Immature natural killer cell (primary cell): ENCODE measurements at places on chromosomes 3 and 15.
A peak's percentile ranks its signal among the peaks of the same experiment; 100 is the strongest.

- DNase-seq = no peak
Measured at GRCh38 chr15:91624353-91624968, 229.0 kb upstream of the SLCO3A1 start.

DNA sequence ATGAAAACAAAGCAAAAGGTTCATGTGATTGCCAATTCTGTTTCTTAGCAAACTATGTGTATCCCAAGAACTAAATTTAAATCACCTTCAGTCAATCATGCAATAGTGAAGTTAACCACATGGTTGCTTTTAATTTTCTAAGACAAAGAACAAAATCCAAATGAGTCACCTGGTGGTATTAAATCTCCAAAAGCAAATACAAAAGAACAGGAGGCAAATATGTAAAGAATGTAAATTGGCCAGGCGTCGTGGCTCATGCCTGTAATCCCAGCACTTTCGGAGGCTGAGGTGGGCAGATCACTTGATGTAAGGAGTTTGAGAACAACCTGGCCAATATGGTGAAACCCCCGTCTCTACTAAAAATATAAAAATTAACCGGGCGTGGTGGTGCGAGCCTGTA, 54.2 kb upstream of the PIK3R4 start:
- DNase-seq = no peak

DNA sequence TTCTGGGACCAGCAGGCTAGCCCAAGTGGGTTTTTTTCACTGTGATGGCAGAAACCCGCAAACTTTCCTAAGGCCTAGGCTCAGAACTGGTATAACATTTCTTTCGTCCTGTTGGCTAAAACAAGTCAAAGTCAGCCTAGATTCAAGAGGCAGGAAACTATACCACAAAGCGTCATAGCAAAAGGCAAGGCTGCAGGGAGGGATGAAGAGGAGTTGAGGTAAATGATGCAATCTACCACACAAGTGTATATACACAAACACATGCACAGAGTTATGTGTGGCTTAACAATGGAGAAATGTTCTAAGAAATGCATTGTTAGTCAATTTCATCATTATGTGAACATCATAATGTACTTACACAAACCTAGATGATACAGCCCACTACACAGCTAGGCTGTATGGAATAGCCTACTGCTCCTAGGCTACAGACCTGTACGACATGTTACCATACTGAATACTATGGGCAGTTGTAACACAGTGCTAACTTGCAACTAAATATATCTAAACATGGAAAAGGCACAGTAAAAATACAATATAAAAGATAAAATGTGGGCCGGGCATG, 225.6 kb downstream of the TBL1XR1 start:
- DNase-seq = no peak

DNA sequence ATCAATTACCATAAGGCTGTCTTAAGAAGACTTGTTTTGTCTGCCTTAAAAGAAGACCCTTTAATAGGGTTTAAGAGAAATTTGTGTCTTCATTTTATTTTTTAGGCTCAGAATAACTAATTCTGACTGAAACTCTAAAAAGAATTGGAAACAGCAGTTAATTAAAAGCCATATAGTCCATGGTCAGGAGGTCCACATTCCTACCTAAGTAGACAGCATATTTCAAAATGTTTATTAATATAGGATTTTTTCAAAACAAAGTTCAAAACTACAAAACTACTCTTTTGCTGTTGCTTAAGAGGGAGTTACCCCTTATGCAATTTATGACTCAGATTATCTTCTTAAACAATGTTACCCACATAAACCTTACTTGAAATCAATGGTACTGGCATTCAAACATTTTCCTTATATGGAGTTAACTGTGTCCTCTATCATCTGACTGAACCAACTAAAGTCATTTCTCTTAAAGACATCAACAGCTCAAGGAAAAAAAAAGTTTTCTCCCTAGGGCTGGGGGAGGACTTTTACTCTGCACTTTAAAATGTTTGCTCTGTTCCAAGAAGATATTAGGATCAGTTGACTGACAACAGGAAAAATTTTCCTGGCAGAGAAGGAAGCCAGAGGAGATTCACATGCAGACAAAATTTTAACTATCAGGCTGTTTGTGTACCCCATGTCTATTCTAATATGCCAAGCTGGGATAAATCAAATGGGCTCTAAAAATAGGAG, 56.8 kb upstream of the NANOGP8 start:
- no peak for DNase-seq

GRCh38 chr3:126355777-126356372, 1.3 kb downstream of the KLF15 start:
- peak; percentile 12 for DNase-seq

DNA sequence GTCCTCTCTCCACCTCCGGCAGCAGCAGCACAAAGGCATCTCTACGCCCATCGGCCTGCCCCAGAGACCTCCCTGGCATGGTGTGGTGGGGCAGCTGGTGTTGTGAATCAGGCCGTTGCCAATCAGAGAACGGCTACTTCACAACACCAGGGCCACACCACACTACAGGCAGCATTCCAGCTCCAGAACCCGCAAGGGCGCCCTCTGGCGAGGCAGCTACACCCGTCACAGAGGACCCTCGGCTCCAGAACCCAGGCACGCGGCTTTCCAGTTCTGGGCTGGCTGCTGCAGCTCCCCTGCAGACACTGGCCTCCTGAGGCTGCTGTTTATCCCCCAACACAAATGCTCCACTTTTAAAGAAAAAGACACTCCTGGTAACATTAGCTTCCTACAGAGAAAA, 127.5 kb upstream of the TOPAZ1 start:
- no peak for DNase-seq

DNA sequence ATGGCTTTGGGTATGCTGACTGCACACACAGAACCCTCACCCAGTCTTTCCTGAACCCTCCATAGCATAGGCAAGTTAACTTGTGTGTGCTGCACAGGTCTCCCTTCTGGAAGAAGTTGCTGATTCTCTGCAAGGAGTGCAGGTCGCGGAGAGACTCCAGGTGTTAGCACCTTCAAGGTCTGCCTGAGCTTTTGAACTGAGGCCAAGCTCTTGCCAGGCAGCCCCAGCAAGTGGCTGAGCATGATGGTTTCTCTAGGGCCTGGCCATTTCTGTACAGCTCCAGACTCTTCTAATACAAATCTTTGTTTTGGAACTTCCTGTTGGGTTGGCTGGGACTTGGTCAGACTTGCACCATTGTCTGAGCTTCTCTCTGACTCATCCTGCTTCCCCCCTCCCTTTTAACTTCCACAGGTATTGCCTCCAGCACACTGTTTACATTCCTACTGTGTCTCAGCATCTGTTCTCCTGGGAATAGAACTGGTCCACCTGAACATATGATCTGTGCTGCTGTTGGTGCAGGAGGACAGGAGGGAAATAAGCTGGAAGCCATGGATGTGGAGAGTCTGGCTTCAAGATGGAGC, 53.3 kb downstream of the KY start:
- no peak for DNase-seq

DNA sequence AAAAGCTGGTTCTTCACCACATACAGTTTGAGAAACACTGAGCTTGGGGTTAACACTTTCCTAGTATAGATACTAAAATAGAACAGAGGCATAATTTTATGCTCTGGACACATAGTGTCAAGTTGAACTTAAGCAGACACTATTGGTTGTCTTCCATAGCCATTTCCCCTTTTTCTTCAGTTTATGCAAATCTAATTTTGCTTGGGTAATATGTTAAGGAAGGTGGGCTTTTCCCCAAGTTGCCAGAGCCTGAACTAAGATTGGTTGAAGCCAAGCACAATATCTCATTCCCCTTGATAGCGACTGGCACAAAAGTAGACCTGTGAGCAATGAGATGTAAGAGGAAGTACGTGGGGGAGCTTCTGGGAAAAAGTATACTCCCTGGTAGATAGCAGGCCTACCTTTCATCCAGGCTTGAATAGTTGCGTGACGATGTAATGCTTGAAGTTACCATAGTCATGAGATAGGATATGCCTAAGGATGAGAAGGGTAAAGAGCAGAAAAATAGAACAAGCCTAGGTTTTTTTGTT, 4.5 kb upstream of the POPDC2 start:
- DNase-seq = no peak

- no peak for DNase-seq
Measured at GRCh38 chr15:66749841-66750575, 48.0 kb downstream of the SMAD6 start.

GRCh38 chr3:30493911-30494311, 112.5 kb upstream of the TGFBR2 start:
- DNase-seq = no peak

DNA sequence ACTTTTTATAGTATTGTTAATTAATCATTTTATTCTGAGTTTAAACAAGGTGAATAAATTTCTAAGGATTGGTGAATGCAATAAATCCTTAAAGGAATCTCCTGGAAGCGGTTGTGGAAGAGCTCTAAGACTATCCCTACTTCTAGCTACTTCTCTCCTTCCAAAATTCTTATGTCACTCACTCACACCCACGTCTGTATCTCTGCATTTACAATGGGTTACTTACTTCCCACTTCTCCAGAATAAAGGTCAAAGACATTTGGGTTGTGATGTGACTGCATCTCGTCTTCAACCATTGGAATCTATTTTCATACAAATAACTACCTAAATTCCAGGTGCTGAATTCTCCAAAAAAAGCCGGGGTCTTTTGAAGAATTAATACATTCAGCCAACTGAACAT, 234.2 kb upstream of the MDFIC2 start:
- DNase-seq = no peak

GRCh38 chr3:45041666-45042065, 15.6 kb downstream of the CLEC3B start:
- peak; percentile 36 for DNase-seq

- no peak for DNase-seq
Measured at GRCh38 chr3:72126441-72127223, 341.7 kb upstream of the PROK2 start.

DNA sequence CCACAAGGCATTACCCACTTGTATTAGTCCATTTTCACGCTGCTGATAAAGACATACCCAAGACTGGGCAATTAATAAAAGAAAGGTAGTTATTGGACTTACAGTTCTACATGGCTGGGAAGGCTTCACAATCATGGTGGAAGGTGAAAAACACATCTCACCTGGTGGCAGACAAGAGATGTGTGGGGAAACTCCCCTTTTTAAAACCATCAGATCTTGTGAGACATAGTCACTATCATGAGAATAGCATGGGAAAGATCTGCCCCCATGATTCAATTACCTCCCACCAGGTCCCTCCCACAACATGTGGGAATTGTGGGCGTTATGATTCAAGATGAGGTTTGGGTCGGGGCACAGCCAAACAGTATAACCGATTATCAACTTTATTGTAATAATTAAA, 17.0 kb upstream of the CMC1 start:
- no peak for DNase-seq

- no peak for DNase-seq
Measured at GRCh38 chr3:89649431-89649830, 542.0 kb downstream of the EPHA3 start.

GRCh38 chr3:134824791-134825190, 29.7 kb downstream of the EPHB1 start:
- DNase-seq = no peak

DNA sequence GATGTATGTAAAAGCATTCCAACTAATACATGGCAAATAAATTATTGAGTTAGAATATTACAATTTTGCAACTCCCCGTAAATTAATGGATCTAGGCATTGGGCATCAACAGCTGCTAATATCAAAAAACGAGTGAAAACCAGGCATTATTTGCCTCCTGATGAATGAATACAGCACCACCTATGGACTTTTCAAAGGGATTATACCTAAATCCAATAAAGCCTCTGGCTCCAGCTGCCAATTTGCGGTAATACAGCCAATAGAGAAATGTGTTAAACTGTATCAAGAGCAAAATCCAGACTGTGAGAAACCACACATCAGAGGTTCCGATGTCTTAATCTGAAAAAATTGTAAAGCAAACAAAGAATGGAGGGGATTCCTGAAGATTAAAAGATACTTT, 16.3 kb upstream of the A4GNT start:
- no peak for DNase-seq

GRCh38 chr3:172153335-172153861, 114.0 kb downstream of the FNDC3B start:
- DNase-seq = peak; percentile 44

GRCh38 chr3:193573403-193574191, 18.9 kb upstream of the ATP13A4 start:
- no peak for DNase-seq

GRCh38 chr3:40660554-40660953, 135.8 kb downstream of the ZNF621 start:
- DNase-seq = no peak

GRCh38 chr3:61239871-61240270, 11.4 kb downstream of the FHIT start:
- DNase-seq = no peak

GRCh38 chr3:5348229-5348902, 160.9 kb downstream of the EDEM1 start:
- DNase-seq = no peak

DNA sequence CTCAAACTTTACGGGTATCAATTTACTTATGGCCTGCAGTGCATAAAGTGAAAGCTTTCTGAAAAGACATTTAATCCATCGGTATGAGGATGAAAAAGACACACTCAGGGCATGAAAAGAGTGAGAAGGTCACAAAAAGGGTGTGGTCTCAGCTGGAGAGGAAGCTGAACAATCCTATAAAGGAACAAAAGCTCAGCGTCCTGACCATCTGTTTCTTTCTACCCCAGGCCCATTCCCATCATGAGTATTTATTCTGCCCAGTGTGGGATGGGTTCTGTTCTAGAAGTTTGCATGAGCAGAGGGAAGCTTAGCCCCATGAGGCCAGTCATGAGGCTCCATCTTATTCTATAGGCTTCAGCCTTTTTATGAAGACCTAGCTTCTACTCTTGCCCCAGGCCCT, 144.6 kb downstream of the LPP start:
- no peak for DNase-seq

DNA sequence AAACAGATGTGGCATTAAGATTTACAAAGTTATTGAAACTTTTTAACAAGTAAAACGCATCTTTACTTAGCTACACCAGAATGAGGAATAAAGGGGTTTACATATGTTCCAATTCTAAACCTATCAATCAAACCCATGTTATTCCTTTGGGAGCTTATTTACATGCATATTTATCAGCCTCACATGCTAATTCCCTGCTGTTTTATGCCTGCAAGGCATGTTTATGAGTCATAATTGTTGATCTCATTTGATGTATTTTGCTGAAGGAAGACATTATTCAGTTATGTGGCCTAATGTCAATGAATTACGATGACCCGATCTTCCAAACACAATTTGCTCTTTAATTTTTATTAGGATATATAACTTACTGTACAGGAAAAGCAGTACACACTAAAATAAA, 272.9 kb downstream of the TBC1D5 start:
- DNase-seq = no peak

- DNase-seq = no peak
Measured at GRCh38 chr3:72658466-72659100, 189.7 kb downstream of the SHQ1 start.

GRCh38 chr3:196609805-196610515, 29.5 kb upstream of the NRROS start:
- DNase-seq = peak; percentile 49

DNA sequence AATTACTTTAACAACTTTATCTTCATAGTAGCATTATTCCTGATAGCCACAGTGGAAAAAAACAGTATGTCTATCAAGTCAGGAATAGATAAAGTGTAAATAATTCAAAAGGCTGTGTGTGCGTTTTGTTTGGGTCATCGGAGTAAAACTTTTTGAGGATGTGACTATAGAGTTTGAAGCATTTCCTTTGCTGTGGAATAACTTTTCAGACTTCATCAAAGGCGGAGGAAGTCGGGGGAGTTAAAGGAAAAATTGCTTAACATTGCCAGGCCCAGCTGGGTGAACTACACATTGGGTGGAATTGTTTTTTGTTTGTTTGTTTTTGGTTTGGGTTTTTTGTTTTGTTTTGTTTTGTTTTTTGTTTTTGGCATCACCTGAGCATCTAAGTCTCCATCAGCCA, 70.4 kb upstream of the CRTC3 start:
- DNase-seq = no peak
